ENCODE measurements at places on chromosomes 3 and 15.
A peak's percentile ranks its signal among the peaks of the same experiment; 100 is the strongest.

DNA sequence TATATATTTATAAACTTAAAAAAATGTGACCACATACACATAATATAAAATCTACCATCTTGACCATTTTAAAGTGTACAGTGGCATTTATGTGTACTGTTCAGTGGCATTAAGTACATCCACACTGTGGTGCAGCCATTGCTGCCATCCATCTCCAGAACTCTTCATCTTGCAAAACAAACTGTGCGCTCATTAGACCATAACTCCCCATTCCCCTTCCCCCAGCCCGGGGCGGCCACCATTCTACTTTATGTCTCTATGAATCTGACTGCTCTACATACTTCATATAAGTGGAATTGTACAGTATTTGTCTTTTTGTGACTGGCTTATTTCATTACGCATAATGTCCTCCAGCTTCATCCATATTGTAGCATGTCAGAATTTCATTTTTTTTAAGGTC, 47.8 kb downstream of the CTXND1 start:
- no peak for DNase-seq

DNA sequence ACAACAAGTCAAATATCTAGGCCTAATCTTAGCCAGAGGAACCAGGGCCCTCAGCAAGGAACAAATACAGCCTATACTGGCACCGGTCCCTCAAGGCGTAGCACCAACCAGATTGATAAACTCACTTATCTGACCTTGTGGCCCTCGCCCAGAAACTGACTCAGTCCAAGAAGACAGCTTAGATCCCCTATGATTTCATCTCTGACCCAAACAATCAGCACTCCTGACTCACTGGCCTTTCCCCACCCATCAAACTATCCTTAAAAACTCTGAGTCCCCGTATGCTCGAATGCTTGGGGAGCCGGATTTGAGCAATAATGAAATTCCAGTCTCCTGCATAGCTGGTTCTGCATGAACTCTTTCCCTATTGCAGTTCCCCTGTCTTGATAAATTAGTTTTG, 1.6 kb upstream of the SORD start:
- no peak for DNase-seq

- no peak for DNase-seq
Measured at GRCh38 chr3:159922861-159923312, 65.7 kb upstream of the IL12A start.

DNA sequence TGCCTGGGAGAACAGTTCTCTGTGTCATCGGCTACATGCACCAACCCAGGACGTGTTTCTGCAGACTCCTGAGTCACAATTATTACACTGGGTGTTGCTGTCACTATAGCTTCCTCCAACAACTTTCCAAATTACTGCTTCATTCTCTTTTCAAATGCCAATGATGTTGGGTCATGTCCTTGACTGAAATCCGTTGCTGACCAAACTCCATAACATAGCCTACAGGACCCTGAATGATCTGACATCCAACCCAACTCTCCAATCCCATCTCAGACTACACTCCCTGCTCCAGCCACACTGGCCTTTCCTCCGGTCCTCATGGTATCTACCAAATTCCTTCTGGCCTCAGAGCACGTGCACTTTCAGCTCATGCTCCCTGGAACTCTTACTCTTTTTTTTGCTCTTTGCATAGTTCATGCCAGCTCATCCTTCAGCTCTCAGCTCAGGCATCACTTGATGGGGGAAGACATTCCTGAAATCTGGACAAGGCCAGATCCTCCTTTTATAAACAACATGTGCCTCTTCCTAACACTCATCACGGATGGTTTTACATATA, 108.8 kb upstream of the PTPRG start:
- no peak for DNase-seq

- DNase-seq = peak; percentile 81
Measured at GRCh38 chr15:88894819-88895767, at the start of gene HAPLN3. TSS of gene HAPLN3 (minus strand) at chr15:88895544. CDS start at chr15:88887298, 8,246 bp downstream.

DNA sequence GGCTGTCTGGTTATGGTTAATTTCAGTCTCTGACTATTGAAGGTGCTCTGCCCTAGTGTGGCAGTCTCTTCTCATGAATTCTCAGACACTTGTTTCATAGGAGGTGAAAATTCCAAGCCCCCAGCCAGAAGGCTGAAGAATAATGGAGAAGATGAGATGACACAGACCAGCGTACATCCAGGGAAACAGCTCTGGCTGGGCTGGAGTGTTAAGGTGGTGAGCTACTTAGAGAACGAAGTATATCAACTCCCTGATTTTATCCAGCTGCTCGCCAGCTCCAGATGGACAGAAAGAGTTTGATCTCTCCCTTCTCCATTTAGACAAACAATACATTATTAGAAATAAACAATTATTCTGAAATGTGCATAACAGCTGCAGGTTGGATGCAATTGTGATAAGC, 494.5 kb upstream of the RGMA start:
- DNase-seq = no peak

GRCh38 chr3:69579306-69580041, 159.8 kb upstream of the MITF start:
- no peak for DNase-seq
